ENCODE measurements at places on chromosomes 1 and 21. TPM values are rescaled to one million over a fixed set of nuclear protein-coding genes. Genes with fewer than 3 reads are reported as not detected.

DNA sequence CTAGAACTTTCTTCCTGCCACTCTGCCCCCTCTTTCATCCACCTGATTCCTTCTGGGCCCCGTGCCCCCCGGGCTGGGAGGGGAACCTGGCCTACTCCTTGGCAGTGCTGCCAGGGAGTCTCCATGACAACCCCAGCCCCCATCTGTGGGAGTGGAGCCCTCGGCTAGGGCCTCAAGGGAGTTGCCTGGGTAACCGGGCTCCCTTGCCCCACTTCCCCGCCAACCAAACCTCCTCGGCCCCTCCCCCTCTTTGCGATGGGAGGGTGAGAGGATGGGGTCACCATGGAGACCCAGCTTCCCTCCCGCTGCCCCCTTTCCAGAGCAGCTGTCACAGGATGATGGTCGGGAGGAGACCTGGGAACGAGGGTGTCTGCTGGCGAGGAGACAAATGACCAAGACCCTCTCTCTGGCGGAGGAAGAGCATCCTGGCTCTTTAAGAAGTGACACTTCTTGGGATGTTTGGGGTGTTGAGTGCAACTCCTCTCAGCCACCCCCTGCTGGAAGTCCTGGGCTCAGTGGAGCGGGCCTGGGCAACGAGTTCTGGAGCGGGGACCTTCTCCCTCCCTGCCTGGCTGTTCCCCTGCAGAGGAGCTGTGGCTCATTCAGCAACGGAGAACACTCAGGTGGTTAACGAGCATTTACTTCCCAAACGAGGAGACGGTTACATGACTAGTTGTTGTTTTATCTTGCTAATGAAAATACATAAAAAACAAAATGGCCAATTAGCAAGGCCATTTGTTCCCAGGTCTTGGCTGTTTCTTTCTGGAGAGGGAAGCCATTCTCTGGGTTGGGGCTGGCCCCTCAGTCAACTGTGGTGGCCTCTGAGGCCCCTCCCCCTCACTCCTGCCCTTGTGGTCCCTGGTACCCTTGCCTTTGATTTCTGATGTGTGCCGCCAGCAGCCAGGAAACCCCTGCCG is 82.8 kb downstream of the UBIAD1 start:
- no peak overlapping the region for H3K4me3 ChIP-seq
- no peak overlapping the region for H3K27ac ChIP-seq
- H3K27me3 ChIP-seq, result no peaks in the 10 kb centered on the region
- H3K36me3 ChIP-seq, result no peaks in the 10 kb centered on the region
- no peak for DNase-seq

GRCh38 chr1:239493811-239494414 is 107.5 kb downstream of the CHRM3 start:
- no peak for DNase-seq
- H3K4me3 ChIP-seq, result no peak overlapping the region
- H3K27ac ChIP-seq, result no peak overlapping the region
- no peaks in the 10 kb centered on the region for H3K27me3 ChIP-seq
- no peaks in the 10 kb centered on the region for H3K4me1 ChIP-seq

Gene TAL1
- 1.2 TPM for total RNA-seq

GRCh38 chr1:10612436-10613160 is 137.8 kb downstream of the PEX14 start:
- H3K4me3 ChIP-seq, result no peak overlapping the region
- no peaks in the 10 kb centered on the region for H3K4me1 ChIP-seq
- no peak overlapping the region for H3K27ac ChIP-seq
- H3K36me3 ChIP-seq, result no peaks in the 10 kb centered on the region
- no peak for DNase-seq

Gene KCNJ9
- not detected for total RNA-seq

Data from Peyer's patch (tissue), 4 donors.